Mononuclear cell (primary cell): ENCODE measurements at places on chromosomes 11 and 22. TPM values are rescaled to one million over a fixed set of nuclear protein-coding genes. Genes with fewer than 3 reads are reported as not detected.

CD3D gene
- total RNA-seq, result 122 TPM

NXPE1 gene
- total RNA-seq, result not detected

UNC93B1 gene
- 62.7 TPM for total RNA-seq

CD3E gene
- 136 TPM for total RNA-seq

OR5T2 gene
- not detected for total RNA-seq
